ENCODE measurements at places on chromosomes 5 and 9.

- no peak for DNase-seq
Measured at GRCh38 chr9:109574061-109574882, 76.2 kb upstream of the PTPN3 start.

DNA sequence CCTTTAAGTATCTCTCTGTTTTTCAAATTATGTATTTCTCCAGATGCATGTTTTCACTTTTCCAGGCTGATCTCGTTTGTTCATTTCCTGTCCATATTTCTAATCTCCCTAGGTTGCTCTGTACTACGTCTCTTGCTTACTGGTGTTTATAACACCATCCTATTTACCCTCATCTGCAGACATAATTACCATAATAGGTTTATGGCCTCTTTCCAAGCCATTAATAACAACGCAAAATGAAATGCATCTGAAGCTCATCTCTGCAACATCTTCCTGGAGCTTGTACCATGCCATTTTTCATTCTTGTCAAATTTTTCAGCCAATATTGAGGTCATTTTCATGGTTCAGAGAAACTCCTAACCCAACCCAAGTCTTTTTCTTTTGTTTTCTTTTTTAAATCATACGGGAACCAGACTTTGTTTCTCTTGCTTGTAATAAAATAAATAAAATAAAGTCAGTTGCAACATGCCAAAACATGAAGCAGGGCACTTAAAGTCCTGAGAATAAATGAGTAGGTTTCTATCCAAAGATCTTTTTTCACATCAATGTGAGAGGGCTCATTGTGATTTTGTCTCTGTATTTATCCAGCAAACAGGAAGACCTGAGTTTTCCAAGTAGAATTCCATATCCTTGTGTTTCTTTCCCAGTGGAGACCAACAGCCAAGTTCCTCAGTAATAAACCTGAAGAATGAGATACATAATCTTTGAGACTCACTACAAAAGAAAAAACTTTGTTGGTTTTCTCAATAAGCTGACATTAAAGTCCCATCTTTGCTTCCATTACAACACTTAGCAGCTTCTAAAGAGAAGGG, 37.0 kb downstream of the DPYSL3 start:
- DNase-seq, result no peak

- DNase-seq, result no peak
Measured at GRCh38 chr9:126915281-126915816, 767 bp downstream of the RALGPS1 start.

DNA sequence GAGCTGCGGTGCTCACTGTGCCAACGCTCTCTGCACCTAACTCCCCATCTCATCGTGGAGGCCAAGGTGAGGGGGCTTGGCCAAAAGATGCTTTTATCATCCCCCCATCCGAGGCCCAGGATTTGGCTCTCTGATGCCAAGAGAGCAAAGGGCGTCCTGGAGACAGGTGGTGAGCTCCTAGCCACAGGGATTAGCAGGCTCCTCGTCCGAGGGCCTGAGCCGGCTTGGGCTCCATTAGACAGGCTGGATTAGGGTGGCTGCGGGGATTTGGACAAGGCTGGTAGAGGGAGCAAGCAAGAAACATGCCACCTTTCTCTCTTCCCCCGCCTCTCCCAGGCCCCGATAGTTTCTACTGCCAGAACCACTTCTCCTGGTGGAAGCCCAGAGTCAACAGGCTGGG, 1.0 kb upstream of the GRM6 start:
- no peak for DNase-seq

Data from occipital lobe (tissue), 3 donors.